SK-N-MC (cell line): ENCODE measurements at places on chromosomes 7 and 10.

DNA sequence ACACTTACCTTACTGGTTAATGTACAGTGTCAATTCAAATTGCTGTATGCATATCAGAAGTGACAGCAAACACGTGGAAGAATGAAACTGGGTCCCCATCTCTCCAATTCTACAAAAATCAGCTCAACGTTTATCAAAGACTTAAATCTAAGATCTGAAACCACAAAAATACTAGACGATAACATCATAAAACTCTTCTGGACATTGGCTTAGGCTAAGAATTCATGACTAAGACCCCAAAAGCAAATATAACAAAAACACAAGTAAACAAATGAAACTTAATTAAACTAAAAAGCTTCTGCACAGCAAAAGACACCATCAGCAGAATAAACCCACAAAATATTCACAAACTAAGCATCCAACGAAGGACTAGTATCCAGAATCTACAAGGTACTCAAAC lies 35.9 kb upstream of the PFKP start:
- DNase-seq: no peak

GRCh38 chr7:139526578-139527544 lies 3.4 kb downstream of the CLEC2L start:
- DNase-seq: peak; percentile 66

GRCh38 chr10:103763374-103764202 lies 91.8 kb downstream of the SH3PXD2A start:
- DNase-seq: no peak

DNA sequence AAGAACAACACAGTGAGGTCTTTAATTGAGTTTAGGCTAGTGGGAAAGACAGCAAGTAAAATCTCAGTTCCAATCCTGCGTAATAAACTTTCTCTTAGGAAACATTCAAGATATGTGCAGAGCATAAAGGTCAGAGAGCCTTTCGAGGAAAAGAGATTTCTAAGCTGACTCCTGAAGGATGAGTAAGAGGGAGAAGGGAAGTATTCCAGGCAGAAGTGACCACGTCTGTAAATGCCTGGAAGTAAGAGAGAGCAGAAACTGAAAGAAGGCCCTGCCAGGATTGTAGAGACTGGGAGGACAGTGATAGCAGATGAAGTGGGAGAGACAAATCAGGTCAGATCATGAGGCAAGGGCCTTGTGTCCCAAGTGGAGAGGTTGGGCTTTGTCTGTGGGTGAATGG lies 41.8 kb downstream of the PNLIPRP3 start:
- DNase-seq: no peak

GRCh38 chr7:116432527-116432916 lies 67.0 kb upstream of the CAV2 start:
- no peak for DNase-seq
